AG09319 (cell line): ENCODE measurements at places on chromosomes 4 and X.

- DNase-seq: no peak
Observed at GRCh38 chr4:139556724-139557555, 921 bp upstream of the SETD7 start.

- no peak for DNase-seq
Observed at GRCh38 chrX:116436358-116436816, at the start of gene SLC6A14. Gene SLC6A14, plus strand, starts transcription at chrX:116436606. Its CDS starts 104 bp downstream, at chrX:116436710.

GRCh38 chr4:4864940-4865704, 5.7 kb downstream of the MSX1 start:
- DNase-seq: no peak

GRCh38 chr4:41784191-41784979, 35.9 kb upstream of the PHOX2B start:
- no peak for DNase-seq

GRCh38 chr4:144799486-144799885, 153.5 kb downstream of the HHIP start:
- DNase-seq: no peak

DNA sequence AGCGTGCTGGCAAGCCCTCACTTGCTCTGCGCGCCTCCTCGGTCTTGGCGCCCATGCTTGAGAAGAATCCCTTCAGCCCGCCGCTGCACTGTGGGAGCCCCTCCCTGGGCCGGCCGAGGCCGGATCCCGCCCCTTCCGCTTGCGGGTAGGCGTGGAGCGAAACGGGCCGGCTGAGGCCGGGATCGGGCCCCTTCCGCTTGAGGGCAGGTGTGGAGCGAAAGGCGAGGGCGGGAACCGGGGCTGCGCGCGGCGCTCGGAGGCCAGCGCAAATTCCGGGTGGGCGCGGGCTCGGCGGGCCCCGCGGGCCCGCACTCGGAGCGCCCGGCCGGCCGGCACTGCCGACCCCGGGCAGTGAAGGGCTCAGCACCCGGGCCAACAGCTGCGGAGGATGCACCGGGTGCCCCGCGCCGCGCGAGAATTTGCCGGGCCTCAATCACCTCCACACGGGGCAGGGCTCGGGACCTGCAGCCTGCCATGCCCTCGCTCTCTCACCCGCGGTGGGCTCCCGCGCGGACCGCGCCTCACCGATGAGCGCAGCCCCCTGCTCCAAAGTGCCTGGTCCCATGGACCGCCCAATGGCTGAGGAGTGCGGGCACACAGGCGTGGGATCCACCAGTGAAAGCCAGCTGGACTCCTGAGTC, 58.1 kb upstream of the GBA3 start:
- DNase-seq: no peak
